WTC11 (cell line): ENCODE measurements at places on chromosomes 5 and 9.

DNA sequence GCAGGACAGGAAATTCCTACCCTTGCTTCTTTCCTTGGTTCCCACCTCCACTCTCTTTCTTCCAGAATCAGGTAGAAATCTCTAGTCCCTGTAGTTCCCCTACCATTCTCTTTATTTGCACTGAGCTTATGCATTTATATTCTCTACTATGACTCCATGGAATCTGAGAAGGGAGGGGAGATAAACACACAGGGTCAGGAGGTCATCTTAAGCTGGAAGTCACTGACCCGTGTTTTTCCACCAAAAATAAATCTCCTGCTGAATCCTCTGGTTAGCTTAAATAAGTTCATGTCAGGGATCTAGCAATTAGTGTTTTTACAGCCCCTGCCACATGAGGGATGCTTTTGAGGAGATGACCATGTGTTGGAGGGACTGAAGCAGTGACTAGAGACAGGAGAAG, 3.7 kb downstream of the ACTL7B start:
- H3K27ac ChIP-seq, result no peak overlapping the region
- H3K4me1 ChIP-seq, result no peaks in the 10 kb centered on the region
- H3K27me3 ChIP-seq, result no peaks in the 10 kb centered on the region
- DNase-seq, result no peak

DNA sequence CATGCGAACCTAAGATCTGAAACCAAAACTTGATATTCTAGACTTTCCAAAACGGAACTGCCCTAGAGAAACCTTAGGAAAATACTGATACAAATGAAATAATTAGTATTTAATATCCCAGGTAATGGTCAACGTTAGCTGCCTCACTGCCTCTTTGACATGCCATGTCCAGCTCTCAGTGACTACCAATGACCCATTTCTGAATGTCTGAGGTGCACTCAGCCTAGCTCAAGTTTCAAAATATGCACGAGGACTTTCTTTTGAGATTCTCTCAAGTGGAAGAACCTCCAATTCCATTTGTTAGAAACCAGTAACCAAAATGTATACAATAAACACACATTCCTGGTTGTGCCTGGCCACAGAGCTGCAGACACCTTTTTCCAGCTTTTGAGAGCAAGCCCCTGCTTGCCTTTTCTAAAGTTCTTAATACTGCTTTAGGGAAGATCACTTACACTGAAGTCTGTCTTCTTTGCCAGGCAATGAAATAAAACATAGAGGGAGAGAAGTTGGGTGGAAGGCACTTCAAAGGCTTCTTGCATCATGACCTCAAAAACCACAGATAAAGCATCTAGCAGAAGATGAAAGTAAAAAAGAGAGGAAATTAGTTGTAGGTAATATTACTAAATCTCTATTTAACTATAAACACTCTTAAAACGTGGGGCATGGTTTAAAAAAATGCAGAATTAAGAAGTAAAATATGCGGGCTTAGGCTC, 87.9 kb downstream of the MRPS27 start:
- H3K27ac ChIP-seq, result peak overlapping the region; percentile 74; the same call in 1 of the 2 replicates
- H3K36me3 ChIP-seq, result peaks cover 20% of the 10 kb centered on the region
- H3K27me3 ChIP-seq, result no peaks in the 10 kb centered on the region

DNA sequence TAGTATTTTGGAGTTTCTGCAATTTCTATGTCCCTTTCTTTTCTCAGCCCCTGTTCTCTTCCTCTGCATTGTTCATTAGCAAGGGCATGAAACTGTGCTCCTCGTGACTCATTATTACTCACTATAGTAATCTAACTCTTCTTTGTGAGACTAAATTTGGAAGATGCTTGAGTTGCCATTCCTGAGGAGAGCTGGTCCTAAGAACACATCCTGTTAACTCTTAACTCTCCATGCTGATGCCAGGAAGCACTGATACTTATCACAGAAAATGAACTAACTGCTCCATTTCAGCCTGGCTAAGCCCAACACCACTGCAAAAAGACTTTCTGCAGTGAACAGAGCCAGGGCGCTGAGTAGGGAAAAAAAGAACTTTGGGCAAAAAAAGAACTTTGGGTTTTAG, 10.6 kb upstream of the CSNK1A1 start:
- H3K27ac ChIP-seq, result peak overlapping the region; percentile 94
- H3K27me3 ChIP-seq, result no peaks in the 10 kb centered on the region
- no peaks in the 10 kb centered on the region for H3K36me3 ChIP-seq
- no peak overlapping the region for H3K4me3 ChIP-seq
- peaks cover 38% of the 10 kb centered on the region for H3K4me1 ChIP-seq
- DNase-seq, result no peak

- no peak overlapping the region for H3K4me3 ChIP-seq
- H3K36me3 ChIP-seq, result 0 out of 2 replicates have a peak, but pooled peaks cover 3% of the 10 kb centered on the region
- no peak for DNase-seq
- no peaks in the 10 kb centered on the region for H3K27me3 ChIP-seq
- no peaks in the 10 kb centered on the region for H3K4me1 ChIP-seq
- H3K27ac ChIP-seq, result no peak overlapping the region
Observed at GRCh38 chr5:79227484-79228025, 8.4 kb upstream of the JMY start.

DNA sequence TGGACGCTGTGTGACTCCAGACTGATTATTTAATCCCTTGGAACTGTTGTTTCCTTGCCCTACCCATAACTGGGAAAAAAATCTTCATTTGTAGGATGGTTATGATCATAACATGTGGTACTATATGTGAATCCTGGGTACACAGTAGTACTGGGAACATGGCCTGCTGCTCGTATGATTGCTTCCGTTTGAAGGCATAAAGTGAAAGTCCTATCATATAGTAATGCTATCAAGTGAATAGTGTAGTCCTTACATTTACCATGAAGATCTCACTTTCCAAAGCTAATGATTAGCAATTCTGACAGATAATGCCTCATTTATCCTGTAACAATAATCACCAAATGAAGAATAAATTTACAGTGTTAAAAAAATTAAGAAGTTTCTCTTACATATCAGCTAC, 53.2 kb downstream of the MEF2C start:
- H3K4me3 ChIP-seq, result no peak overlapping the region
- H3K27me3 ChIP-seq, result no peaks in the 10 kb centered on the region
- H3K4me1 ChIP-seq, result peaks cover 39% of the 10 kb centered on the region
- no peak overlapping the region for H3K27ac ChIP-seq
- no peak for DNase-seq
- H3K36me3 ChIP-seq, result no peaks in the 10 kb centered on the region

DNA sequence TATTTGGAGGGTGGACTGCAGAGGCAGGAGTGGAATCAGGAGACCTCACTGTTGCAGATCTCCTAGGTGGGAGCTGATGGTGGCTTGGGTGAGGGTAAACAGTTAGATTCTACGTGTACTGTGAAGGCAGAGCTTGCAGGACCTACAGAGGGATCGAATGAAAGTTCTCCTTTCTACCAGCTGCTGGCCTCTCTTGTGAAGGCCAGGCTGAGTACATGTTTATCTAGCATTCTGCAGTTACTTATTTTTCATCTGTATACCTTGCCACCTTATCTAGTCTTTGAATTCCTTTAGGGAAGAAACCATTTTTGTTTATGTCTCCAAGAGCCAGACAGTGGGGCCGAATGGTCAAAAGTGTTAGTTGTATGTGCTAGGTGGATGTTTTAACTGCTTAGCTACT, 57.6 kb downstream of the PTTG1 start:
- peaks cover 63% of the 10 kb centered on the region for H3K4me1 ChIP-seq
- DNase-seq, result no peak
- no peaks in the 10 kb centered on the region for H3K36me3 ChIP-seq
- no peaks in the 10 kb centered on the region for H3K27me3 ChIP-seq
